GM23248 (cell line): ENCODE measurements at places on chromosomes 11 and 22. TPM values are rescaled to one million over a fixed set of nuclear protein-coding genes. Genes with fewer than 3 reads are reported as not detected.

DNA sequence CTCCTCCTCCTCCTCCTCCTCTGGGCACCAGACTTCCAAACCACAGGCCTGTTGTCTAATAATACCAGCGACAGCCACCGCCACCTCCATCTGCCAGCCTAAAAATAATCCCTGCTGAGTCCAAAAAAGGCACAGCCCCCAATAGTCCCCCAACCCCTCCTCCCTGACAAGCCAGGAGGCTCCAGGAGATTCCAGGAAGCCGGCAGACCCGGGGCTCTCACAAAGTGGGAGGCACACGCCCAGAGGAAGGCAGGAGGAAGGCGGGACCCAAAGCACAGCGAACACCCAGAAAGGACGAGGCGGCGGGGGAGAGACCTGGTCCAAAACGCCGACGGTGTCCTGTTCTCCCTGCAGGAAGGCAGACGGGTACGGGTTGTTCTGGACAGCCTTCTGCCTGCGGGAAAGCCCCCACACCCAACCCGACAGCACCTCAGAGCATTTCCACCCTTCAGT lies 5.9 kb downstream of the IGSF9B start:
- no peaks in the 10 kb centered on the region for H3K36me3 ChIP-seq
- peaks cover 32% of the 10 kb centered on the region for H3K27me3 ChIP-seq
- no peak for DNase-seq
- H3K27ac ChIP-seq = no peak overlapping the region
- H3K4me1 ChIP-seq = peaks cover 8% of the 10 kb centered on the region; the same call in 1 of the 2 replicates

- no peaks in the 10 kb centered on the region for H3K36me3 ChIP-seq
- H3K27me3 ChIP-seq = no peaks in the 10 kb centered on the region
- H3K27ac ChIP-seq = no peak overlapping the region
- H3K4me3 ChIP-seq = no peak overlapping the region
- DNase-seq = no peak
Measured at GRCh38 chr11:63504933-63505586, 824 bp upstream of the LGALS12 start.

DNA sequence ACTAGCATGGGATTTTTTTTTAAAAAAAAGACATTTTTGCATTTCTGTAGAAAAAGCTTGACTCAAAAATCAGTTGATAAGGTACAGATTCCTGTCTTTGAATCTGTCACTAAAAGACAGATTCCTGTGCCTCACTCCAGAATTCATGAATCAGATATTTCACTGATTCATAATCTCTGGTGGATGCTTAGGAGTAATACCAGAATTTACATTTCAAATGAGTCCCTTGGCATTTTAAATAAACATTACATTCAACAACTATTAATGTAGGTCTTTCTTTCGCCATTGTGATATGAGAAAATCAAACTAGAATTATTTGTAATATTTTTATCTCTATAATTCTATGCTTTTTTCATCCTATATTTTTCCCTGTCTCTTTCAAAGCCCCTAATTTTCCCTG lies 128.3 kb downstream of the APIP start:
- no peaks in the 10 kb centered on the region for H3K36me3 ChIP-seq
- H3K4me1 ChIP-seq = no peaks in the 10 kb centered on the region
- H3K27me3 ChIP-seq = peaks cover 33% of the 10 kb centered on the region
- no peak overlapping the region for H3K27ac ChIP-seq
- no peak overlapping the region for H3K4me3 ChIP-seq

- no peaks in the 10 kb centered on the region for H3K36me3 ChIP-seq
- H3K4me1 ChIP-seq = no peaks in the 10 kb centered on the region
- H3K27me3 ChIP-seq = no peaks in the 10 kb centered on the region
- no peak overlapping the region for H3K4me3 ChIP-seq
- no peak for DNase-seq
- H3K27ac ChIP-seq = no peak overlapping the region
Measured at GRCh38 chr11:126862664-126863243, 137.8 kb downstream of the KIRREL3 start.

- H3K4me1 ChIP-seq = peaks cover 24% of the 10 kb centered on the region
- H3K27ac ChIP-seq = no peak overlapping the region
- H3K4me3 ChIP-seq = no peak overlapping the region
- no peak for DNase-seq
- no peaks in the 10 kb centered on the region for H3K27me3 ChIP-seq
Measured at GRCh38 chr11:72436661-72437060, 2.3 kb upstream of the CLPB start.

DNA sequence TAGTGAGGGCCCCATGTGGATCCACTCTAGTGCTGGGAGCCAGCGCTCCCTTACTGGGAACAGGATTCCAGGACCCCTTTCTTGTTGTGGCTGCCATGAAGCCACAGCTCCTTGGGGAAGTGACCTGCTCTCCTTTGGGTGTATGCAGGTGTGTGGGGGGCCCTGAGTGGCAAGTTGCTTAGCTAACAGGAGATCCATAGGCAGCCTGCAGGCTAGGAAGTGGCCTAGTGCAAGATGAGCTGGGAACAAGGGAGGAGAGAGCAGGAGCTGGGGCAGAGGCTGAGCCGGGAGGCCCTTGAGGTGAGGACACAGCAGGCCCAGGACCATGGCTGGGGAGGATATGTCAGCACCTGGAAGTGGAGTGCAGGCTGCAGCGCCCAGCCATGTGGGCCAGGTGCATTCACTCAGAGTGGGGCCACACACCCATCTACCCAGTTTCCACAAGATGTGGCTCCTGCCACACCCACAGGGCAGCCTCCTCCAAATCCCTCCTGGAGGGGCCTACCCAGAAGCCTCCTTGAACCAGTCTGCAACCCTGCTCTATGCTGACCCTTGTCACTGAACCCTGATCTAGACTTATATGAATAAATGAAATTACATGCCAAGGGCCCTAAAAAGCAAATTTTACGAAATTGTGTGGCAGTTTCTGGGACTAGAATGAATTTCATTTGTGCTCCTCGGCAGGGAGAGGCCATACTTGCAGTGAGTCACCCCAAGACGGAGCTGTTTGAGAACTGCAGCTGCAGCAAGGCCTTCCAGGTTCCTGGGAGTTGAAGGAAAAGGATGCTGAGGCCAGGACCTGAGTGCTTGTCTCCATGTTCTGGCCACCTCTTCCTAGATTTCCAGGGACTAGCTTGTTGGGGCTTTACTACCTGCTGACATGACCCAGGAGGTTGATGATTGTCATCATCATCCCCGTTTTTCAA lies 3.2 kb downstream of the THAP7 start:
- H3K27ac ChIP-seq = 0 out of 2 replicates have a peak overlapping the region, but pooled peaks have one; percentile 12
- DNase-seq = peak; percentile 63
- H3K4me3 ChIP-seq = no peak overlapping the region
- no peaks in the 10 kb centered on the region for H3K36me3 ChIP-seq

DNA sequence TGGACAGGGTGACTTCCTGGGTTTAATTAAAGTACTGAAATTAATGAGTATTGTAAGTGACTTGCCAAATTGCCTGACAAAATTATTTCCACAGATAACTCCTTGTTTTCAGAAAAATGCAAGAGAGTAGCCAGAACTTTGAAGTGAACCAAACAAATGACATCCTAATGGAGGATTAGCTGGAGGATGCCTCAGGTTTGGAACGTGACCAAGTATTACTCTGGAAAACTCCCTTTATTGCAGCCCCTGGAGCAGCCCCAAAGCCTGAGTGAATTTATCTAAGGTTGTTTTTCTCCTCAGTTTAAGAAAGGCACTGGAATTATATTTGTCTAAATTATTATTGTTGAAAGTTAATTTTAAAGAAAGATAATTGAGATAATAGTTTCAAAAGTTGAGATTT lies 343.6 kb upstream of the MTNR1B start:
- H3K27ac ChIP-seq = no peak overlapping the region
- no peaks in the 10 kb centered on the region for H3K36me3 ChIP-seq
- no peak overlapping the region for H3K4me3 ChIP-seq
- no peaks in the 10 kb centered on the region for H3K27me3 ChIP-seq

DNA sequence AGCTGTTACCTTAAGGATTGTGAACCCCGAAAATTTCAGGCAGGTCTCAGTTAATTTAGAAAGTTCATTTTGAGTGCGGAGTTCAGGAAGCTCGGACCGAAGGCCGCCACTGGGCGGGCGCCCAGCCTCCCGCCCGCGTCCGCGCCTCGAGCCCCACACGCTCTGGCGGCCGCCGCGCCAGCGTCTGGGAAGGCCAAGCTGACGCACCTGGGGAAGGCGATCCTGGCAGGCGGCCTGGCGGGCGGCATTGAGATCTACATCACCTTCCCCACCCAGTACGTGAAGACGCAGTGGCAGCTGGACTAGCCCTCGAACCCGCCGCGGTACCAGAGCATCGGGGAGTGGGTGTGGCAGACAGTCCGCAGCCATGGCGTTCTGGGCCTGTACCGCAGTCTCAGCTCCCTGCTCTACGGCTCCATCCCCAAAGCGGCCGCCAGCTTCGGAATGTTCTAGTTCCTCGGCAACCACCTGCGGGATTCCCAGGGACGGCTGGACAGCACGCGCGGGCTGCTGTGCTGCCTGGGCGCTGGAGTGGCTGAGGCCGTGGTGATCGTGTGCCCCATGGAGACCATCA lies 79.5 kb downstream of the CCDC83 start:
- H3K36me3 ChIP-seq = no peaks in the 10 kb centered on the region
- H3K4me3 ChIP-seq = no peak overlapping the region
- no peaks in the 10 kb centered on the region for H3K4me1 ChIP-seq
- no peaks in the 10 kb centered on the region for H3K27me3 ChIP-seq
- H3K27ac ChIP-seq = no peak overlapping the region

DNA sequence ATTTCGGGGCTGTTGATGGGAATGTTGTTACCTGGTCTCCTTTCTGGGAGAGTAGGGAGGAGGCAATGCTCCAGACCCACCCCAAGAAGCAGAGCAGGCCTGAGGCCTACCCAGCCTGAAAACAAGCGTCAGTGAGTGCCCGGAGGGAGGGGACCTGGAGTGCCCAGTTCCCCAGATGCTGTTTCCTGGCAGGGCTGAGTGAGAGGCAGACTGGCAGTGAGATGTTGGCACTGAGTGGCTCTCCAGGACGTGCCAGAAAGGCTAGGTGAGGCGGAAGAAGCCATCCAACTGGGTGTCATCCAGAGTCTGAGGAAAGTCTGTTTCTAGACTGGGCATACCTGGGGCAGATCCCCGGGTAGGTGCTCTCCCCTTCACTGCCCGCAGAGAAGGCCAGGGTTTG lies 1.3 kb downstream of the POU2F3 start:
- no peak overlapping the region for H3K27ac ChIP-seq
- H3K4me1 ChIP-seq = no peaks in the 10 kb centered on the region
- DNase-seq = no peak
- no peaks in the 10 kb centered on the region for H3K36me3 ChIP-seq
- peaks cover 41% of the 10 kb centered on the region for H3K27me3 ChIP-seq

DNA sequence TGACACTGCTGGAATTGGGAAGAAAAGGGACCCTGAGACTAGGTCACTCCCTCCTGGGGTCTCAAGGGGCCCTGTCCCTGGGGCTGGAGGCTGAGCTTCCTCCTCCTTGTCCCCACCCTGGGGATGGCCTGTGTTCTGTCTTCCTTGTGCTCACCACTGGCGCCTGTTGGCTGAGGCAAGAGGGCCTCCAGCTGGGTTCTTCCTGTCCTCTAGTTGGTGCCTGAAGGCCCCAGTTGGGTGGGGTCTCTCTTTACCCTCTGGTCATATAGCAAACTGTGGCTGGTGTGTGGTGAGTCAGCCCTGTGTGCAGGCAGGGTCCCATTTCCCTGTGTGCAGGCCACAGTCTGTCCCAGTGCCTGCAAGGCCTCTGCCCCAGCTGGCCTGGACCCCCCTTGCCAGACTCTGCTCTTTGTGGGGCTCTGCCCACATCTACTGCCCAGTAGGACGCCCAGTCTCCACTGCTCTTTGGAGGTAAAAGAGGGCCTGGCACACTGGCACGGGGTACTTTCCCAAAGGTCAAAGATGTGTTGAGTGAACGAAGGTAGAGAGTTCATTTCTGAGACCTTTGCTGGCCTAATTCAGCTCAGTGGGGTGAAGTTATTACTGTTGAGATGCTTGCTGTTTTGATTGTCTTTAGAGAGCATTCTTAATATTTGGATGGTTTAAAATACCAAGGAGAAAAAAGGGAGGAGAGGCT lies 55.1 kb upstream of the CLDN5 start:
- no peak overlapping the region for H3K4me3 ChIP-seq
- no peak for DNase-seq
- peaks cover 17% of the 10 kb centered on the region for H3K4me1 ChIP-seq
- H3K36me3 ChIP-seq = no peaks in the 10 kb centered on the region

- no peak overlapping the region for H3K27ac ChIP-seq
- H3K4me1 ChIP-seq = no peaks in the 10 kb centered on the region
- no peak for DNase-seq
- no peaks in the 10 kb centered on the region for H3K36me3 ChIP-seq
- H3K27me3 ChIP-seq = no peaks in the 10 kb centered on the region
Measured at GRCh38 chr11:95119361-95120060, 29.9 kb downstream of the ENDOD1 start.

GRCh38 chr22:31292236-31292989 lies at the start of gene PIK3IP1:
Gene PIK3IP1, minus strand, starts transcription at chr22:31292488. Its CDS starts 144 bp downstream, at chr22:31292344.
- H3K4me3 ChIP-seq = peak within 1 kb of the TSS; percentile 78
- no peaks in the 10 kb centered on the region for H3K36me3 ChIP-seq
- no peaks in the 10 kb centered on the region for H3K27me3 ChIP-seq
- peak within 1 kb of the TSS; percentile 56 for H3K27ac ChIP-seq

- H3K4me3 ChIP-seq = no peak overlapping the region
- H3K36me3 ChIP-seq = no peaks in the 10 kb centered on the region
- H3K27me3 ChIP-seq = no peaks in the 10 kb centered on the region
- H3K27ac ChIP-seq = no peak overlapping the region
- DNase-seq = peak; percentile 46
- no peaks in the 10 kb centered on the region for H3K4me1 ChIP-seq
Measured at GRCh38 chr11:66815646-66816045, 27.6 kb upstream of the RCE1 start.

DNA sequence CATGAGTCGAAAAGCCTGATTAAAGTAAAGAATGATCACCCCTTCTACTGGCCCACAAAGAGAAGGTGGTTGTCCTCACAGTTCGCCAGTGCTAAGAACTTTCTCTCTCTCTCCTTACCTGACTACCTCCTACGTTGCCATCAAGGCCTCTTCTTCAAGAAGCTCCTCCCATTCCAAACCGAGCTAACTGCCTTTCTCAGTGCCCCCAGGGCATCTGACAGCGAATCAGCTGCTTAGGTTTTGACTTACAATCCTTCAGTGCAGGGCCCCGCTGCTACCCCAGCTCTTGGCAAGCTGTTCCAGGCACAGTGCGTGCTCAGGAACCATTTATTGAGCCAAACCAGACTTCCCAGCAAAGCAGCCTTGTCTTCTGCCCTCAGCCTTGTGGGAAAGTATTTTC lies 5.8 kb downstream of the VSTM5 start:
- H3K27ac ChIP-seq = no peak overlapping the region
- H3K4me3 ChIP-seq = no peak overlapping the region
- H3K36me3 ChIP-seq = no peaks in the 10 kb centered on the region
- peaks cover 3% of the 10 kb centered on the region; the same call in 1 of the 2 replicates for H3K4me1 ChIP-seq
- H3K27me3 ChIP-seq = no peaks in the 10 kb centered on the region

- no peaks in the 10 kb centered on the region for H3K4me1 ChIP-seq
- no peaks in the 10 kb centered on the region for H3K36me3 ChIP-seq
- no peak for DNase-seq
- H3K27ac ChIP-seq = no peak overlapping the region
Measured at GRCh38 chr11:60367009-60367408, 11.3 kb upstream of the MS4A7 start.

RAB30 gene
- total RNA-seq = 9.7 and 10.6 TPM in 2 replicates

GPR83 gene
- total RNA-seq = not detected in 2 replicates

SMIM38 gene
- not detected in 2 replicates for total RNA-seq

MTMR3 gene
- total RNA-seq = 22.2 and 50.3 TPM in 2 replicates

FOSL1 gene
- 80.6 and 88.9 TPM in 2 replicates for total RNA-seq

ROBO4 gene
- 0.51 and 1.3 TPM in 2 replicates for total RNA-seq

ISX gene
- total RNA-seq = not detected in 2 replicates

C11orf16 gene
- total RNA-seq = not detected in 2 replicates
